ENCODE measurements at places on chromosomes 12 and 14.

DNA sequence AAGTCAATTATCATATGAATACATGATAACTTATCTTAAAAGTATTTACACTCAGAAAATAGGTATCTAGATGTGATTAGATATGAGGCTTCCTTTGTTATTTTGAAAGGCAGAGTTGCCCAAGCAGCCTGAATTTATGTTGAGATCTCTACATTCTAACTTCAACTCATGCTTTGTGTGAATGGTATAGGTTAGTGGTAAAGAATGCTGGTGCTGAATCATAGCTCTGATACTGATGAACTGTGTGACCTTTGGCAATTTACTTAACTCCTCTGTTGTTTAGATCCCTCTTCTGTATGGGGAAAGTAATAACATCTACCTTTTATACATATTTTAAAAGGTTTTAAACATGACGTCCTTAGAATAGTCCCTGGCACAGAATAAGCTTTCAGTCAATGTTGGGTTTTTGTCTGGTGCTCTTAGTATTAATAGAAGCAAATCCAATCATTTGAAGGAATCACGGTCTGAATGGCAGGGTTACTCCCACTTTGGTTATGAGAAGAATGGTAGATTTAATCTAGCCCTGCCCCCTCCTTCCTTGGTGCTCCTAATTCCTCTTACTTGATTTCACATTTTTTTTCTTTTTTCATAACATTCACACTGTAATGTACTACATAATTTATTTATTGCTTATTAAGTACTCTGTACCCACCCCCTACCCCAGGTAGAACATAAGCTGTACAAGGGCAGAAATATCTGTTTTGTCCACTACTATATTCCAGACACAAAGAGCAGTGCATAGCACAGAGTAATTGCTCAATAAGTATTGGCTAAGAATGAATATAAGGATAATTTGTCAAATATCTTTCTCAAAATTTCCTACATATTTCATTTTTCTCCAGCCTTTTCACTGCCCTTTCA is 203.3 kb upstream of the KRR1 start:
- no peak for DNase-seq

DNA sequence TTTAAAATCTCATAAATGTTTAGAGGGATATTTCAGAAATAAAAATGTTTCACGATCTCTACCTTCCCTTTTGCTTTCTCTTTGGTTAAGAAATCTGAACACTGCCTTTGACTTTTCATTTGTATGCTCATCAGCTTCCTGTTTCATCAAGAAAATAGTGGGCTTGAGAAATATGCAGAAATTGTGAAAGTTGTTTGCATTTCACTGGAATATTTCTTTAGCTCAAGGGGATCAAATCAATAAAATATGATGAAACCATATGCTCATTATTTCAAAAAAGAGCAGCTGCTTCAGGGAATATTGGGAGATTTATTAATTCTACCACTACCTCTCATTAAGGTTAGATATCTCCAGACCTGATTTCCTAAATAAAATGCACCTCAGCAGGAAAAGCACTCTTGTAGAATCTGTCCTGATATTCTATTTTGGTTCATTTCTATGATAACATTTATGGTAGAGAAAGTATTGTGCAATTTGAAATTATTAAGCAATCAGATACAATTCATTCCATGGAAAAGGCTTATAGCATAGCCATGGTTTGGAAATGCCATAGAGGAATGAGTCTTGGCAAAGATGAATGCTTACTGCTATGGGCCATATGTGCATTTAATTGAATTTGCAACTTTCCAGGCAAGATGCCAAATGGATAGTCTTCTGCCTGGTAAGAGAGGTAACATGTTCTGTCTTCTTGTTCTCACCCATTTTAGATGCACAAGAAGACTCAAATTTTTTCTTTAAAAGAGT is 212.6 kb upstream of the SLC16A7 start:
- no peak for DNase-seq

GRCh38 chr12:886206-886605 is 63.3 kb downstream of the RAD52 start:
- no peak for DNase-seq

DNA sequence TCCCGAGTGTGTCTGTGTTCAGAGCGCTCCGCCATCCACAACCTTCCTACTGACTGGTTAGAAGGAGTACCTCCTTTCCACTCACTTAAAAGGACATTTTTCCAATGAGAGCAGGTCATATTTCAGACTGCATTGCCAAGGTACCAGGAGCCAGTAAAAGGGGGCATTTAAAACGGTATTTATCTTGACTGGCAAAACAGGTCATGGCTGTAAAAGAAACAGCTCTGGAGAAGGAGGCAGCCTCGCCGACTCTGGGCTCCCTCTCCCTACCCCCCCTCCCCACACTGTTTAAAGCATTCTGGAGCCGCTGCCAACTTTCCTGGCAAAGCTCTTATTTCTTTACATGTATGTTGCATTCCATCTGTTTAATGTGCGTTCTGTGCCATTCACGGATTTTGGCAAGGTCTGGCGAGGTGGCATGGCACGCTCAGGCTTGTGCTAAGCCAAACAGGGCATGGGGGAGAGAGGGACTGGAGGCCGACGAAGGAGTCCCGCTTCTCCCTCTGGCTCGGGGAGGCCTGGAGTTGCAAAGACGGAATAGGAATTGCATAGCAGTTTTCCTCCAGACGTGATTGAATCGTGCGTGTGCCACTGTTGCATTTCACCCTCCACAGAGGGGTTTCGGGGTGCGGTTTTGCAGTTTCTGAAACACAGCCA is 41.2 kb upstream of the MED13L start:
- DNase-seq = no peak

DNA sequence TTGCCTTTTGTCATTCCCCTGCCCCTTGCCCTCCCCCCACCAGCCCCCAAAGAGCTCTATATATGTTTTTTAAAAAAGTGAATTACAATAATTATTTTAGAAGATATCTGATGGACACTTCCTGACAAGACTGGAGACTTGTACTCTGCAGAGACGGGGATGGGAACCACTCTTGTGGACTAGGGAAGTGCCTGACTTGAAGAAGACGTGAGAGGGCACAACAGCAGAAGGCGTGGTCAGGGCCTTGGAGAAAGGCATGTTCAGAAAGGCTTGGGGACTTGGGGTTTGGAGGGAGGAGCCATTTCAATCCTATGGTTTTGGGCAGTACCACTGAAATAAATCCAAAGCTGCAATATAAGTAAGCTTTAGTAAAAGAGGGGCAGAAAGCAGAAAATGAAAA is 154.7 kb downstream of the APAF1 start:
- DNase-seq = no peak

DNA sequence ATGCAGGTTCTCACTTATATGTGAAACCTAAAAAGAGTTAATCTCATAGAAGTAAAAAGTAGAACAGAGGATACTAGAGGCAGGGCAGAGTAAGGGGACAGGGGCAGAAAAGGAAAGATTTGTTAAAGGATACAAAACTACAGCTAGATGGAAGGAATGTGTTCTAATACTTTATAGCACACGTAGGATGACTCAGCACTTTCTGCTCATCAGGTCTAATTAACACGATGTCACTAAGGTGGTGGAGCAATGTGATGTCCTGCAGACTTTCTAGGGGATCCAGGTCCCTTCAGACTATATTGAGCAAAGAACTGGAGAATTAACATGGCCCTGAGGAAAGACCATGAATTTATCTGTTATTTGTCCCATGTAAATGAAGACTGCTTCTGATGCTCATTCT is 80.8 kb upstream of the CMKLR1 start:
- DNase-seq = no peak
